ENCODE measurements at places on chromosomes 7 and 10. TPM values are rescaled to one million over a fixed set of nuclear protein-coding genes. Genes with fewer than 3 reads are reported as not detected.
A peak's percentile ranks its signal among the peaks of the same experiment; 100 is the strongest.

DNA sequence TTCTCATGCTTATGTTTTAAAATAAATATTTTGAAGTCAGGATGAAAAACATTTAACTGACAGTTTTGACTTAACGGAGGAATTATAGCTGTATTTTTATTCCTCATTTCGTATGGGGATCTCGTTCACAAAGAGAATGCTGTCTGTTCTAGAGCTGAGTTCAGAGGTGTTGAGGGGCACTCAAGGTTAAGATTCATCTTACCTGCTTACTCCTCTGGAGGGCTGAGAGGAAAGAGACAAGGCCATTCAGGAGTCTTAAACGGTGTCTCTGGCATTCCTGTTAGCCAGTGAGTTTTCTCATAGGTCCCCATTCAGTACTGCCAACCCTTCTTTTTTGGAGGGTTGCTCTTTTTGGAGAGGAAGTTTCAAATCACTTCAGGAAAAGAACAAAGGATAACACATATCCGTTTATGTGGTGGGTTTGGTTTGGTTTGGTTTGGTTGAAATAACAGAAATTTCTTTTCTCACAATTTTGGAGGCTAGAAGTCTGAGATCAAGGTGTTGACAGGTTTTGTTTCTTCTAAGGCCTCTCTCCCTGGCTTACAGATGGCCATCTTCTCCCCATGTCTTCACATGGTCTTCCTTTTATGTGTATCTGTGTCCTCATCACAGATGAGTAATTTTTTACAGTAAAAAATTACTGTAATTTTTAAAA is 23.1 kb downstream of the CALHM2 start:
- H3K36me3 ChIP-seq = peaks cover 52% of the 10 kb centered on the region
- no peak overlapping the region for H3K4me3 ChIP-seq
- no peak overlapping the region for H3K27ac ChIP-seq

GRCh38 chr7:5677538-5678294 is 103.7 kb downstream of the RNF216 start:
- H3K27ac ChIP-seq = peak overlapping the region; percentile 87
- peaks cover 13% of the 10 kb centered on the region for H3K4me1 ChIP-seq
- H3K4me3 ChIP-seq = no peak overlapping the region
- no peaks in the 10 kb centered on the region for H3K27me3 ChIP-seq
- DNase-seq = peak; percentile 84
- H3K36me3 ChIP-seq = no peaks in the 10 kb centered on the region

- H3K4me1 ChIP-seq = peaks cover 13% of the 10 kb centered on the region
- H3K27ac ChIP-seq = peak overlapping the region; percentile 94
- peak; percentile 64 for DNase-seq
These were observed 839 bp downstream of the IKZF5 start for GRCh38 chr10:123007558-123008354.

DNA sequence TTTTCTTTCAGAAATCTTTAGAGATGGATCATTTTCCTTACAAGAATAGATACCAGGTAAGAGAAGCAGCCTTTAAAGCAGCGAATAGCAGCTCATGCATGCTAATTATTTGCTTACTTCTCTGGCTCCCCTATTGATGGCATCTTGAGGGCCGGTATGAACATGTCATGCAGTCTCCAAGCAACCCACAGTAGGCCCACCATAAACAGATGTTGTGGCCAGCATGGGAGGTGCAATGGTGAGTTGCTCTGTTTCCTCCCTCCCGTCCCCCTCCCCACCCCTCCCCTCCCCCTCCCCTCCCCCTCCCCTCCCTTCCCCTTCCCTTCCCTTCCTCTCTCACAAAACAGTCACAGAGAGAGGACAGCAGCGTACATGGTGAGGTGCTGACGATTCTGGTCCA is 9.7 kb upstream of the ZNF273 start:
- peaks cover 12% of the 10 kb centered on the region for H3K4me1 ChIP-seq
- no peak overlapping the region for H3K4me3 ChIP-seq
- peaks cover 56% of the 10 kb centered on the region for H3K27me3 ChIP-seq
- no peak for DNase-seq
- no peaks in the 10 kb centered on the region for H3K36me3 ChIP-seq
- no peak overlapping the region for H3K27ac ChIP-seq

DNA sequence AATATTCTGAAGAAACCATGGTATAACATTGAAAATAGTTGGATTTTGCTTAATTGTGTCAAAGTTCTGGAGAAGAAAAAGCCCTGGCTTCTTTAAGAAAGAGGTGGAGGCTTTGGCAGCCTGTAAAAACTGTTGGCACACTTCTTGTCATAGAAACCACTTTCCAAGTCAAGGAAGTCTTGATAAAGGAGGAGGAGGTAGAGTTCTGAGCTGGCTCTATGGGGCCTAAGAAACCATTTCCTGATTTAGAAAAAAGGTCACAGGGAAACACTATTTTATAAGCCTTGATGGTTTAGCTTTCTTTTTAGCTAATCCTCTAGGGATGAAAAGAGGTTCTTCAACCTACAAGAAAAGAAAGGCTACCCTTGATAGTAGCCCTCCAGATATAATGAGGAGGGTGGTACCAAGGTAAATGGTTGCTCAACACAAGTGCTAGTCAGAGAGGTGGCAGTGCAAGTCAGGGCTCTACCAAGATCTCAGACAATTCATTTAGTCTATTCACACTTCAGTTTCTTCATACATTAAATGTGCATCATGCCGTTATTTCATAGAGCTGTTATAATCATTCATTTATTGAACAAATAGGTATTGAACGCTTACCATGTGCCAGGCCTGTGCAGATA is 346.9 kb downstream of the RNLS start:
- DNase-seq = peak; percentile 67
- H3K27ac ChIP-seq = no peak overlapping the region
- no peaks in the 10 kb centered on the region for H3K4me1 ChIP-seq
- H3K27me3 ChIP-seq = no peaks in the 10 kb centered on the region

DNA sequence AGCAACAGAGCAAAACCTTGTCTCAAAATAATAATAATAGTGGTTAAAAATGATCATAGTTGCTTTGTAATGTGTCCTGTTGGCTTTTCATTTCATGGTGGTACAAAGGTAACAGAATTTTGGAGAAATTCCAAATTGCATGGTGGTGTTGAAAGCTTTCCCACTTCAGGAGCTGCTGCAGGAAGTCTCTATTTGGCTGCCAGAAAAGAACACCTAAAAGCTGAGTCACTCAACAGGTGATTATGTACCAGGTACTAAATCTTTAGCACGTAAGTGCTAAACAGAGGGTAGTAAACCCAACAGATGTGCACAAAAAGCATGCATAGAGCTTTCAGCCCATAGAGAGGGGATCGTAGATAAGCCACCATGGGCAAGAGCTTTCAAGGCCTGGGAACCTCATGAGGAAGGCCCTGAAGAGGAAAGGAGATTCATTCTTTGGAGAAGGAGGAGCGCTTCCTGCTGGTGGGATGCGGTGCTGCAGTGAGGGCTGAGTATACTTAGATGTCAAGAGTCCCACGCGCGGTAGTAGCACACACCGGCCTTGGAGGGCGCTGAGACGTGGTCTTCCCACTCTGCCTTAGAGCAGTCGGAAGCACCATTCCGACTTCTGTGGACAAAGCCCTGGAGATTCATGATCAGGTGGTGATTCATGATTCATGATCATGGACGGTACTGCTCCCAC is 118.7 kb downstream of the RALA start:
- H3K36me3 ChIP-seq = no peaks in the 10 kb centered on the region
- H3K27ac ChIP-seq = no peak overlapping the region
- peak; percentile 66 for DNase-seq
- no peak overlapping the region for H3K4me3 ChIP-seq
- no peaks in the 10 kb centered on the region for H3K4me1 ChIP-seq

DNA sequence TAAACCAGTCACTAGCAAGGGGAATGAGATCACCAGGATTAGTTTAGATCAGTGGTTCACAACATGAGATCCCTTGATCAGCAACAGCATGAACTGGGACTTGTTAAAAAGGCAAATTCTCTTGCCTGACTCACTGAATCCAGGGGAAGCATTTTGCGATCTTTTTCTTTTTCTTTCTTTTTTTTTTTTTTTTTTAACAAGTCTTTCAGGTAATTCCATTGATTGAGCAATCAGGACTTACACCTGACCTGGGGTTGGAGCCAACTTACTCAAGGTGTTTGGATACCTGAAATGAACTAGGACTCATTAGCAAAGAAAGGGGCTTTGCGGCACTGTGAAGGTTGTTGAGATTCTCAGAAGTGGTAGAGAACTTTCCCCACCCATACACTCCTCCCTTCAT is 47.1 kb upstream of the PRR15 start:
- H3K36me3 ChIP-seq = no peaks in the 10 kb centered on the region
- DNase-seq = no peak
- no peaks in the 10 kb centered on the region for H3K4me1 ChIP-seq
- no peak overlapping the region for H3K27ac ChIP-seq
- H3K27me3 ChIP-seq = no peaks in the 10 kb centered on the region
- no peak overlapping the region for H3K4me3 ChIP-seq

DNA sequence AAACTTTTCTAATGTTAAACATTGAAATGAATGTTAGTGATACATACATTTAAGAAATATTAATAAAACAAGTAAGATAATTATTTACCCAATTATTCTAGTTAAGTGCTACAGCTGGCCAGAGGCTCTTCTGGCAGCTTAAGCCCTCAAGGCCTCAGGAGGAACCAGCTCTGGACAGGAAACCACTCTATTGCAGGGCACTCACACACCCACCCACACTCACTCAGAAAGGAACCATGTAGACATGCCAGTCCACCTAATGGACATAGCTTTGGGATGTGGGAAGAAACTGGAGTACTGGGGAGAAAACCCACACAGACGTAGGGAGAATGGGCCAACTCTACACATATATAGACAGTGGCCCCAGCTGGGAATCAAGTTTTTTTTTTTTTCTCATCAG is 28.2 kb downstream of the UMAD1 start:
- H3K27ac ChIP-seq = no peak overlapping the region
- H3K27me3 ChIP-seq = no peaks in the 10 kb centered on the region
- no peak for DNase-seq

PANK1 gene
- 16.9 TPM for total RNA-seq

GIMAP8 gene
- 0.24 TPM for total RNA-seq

- no peak for DNase-seq
- H3K27ac ChIP-seq = peak overlapping the region; percentile 62
- H3K4me1 ChIP-seq = peaks cover 69% of the 10 kb centered on the region
- no peak overlapping the region for H3K4me3 ChIP-seq
- H3K27me3 ChIP-seq = no peaks in the 10 kb centered on the region
- H3K36me3 ChIP-seq = no peaks in the 10 kb centered on the region
These were observed 6.5 kb downstream of the TSPAN14 start for GRCh38 chr10:80460399-80461207.

CALML5 gene
- not detected for total RNA-seq

GRCh38 chr7:50226669-50227068 is 77.8 kb upstream of the IKZF1 start:
- DNase-seq = no peak
- H3K27ac ChIP-seq = no peak overlapping the region
- H3K27me3 ChIP-seq = no peaks in the 10 kb centered on the region
- no peak overlapping the region for H3K4me3 ChIP-seq

- peaks cover 36% of the 10 kb centered on the region for H3K36me3 ChIP-seq
- H3K4me1 ChIP-seq = no peaks in the 10 kb centered on the region
- no peaks in the 10 kb centered on the region for H3K27me3 ChIP-seq
- peak overlapping the region; percentile 2 for H3K27ac ChIP-seq
- no peak overlapping the region for H3K4me3 ChIP-seq
These were observed 9.7 kb downstream of the FHIP2A start for GRCh38 chr10:114831186-114831867.

NANOS1 gene
- total RNA-seq = 1.5 TPM

DNA sequence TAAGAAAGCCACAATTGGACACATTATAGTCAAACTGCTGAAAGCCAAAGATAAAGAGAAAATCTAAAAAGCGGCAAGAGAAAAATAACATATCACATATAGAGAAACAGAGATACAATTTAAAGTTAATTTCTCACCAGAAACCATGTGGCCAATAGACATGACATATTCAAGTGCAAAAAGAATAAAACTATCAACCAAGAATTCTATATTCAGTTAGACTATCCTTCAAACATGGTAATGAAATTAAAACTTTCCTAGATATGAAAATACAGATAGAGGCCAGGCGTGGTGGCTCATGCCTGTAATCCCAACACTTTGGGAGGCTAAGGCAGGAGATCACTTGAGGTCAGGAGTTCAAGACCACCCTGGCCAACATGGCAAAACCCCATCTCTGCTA is 129.1 kb upstream of the RNF32 start:
- no peak for DNase-seq
- no peaks in the 10 kb centered on the region for H3K27me3 ChIP-seq
- no peak overlapping the region for H3K4me3 ChIP-seq
- no peaks in the 10 kb centered on the region for H3K36me3 ChIP-seq
- no peaks in the 10 kb centered on the region for H3K4me1 ChIP-seq

DNA sequence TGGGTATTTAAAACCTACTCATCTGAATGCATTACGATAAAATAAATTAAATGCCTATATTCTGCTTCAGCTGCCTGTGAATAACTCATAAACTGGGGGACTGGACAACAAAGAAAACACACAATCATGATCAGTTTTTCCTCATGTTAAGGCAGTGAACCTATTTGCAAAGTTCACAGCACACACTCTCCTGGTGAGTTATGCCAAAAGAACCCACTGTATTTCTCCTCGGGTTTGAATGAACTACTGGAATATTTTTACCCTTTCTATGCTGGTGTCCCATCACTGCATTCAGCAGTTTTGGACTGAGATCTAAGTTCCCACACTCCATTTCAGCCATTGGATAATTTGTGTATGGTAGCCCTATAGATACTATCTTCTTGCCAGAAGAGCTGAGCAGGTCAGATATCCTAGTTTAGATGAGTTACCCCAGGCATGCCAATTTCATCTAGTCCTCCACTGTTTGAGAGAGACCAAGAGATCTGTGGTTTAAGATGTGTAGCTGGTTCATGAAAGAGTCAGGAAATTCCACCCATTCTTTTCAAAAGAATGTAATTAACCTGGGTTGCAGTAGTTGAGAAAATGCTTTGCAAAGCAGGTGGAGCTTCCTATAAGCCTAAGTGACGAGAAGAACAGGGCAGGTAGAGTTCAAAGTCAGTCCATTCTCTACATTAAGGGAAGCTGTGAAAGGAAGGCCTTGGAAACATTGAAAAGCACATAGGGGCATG is 101.7 kb downstream of the PLXDC2 start:
- no peak overlapping the region for H3K27ac ChIP-seq
- no peaks in the 10 kb centered on the region for H3K27me3 ChIP-seq
- DNase-seq = no peak
- no peaks in the 10 kb centered on the region for H3K36me3 ChIP-seq

DNA sequence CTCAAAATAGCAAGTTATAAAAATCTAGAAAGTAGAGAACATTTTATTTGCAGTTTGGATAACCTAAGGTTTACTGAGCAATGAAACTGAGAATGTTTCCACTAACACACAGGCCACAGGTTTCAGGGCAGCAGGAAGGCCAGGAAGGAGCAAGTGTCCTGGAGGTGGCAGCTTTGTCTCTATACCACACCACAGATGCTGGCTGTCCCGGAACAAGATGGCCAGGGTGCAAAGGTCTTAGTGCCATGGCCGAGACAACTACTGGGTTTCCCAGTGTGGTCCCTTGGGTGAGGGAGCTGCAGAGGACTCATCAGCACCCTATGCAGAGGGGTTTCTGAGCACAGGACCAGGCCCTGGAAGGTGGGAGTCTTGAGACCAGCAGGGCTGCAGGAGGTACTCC is 92.0 kb downstream of the CTBP2 start:
- no peak overlapping the region for H3K27ac ChIP-seq
- DNase-seq = no peak
- H3K4me3 ChIP-seq = no peak overlapping the region
- H3K27me3 ChIP-seq = no peaks in the 10 kb centered on the region

ACBD7 gene
- total RNA-seq = 4.2 TPM

OR2A5 gene
- total RNA-seq = not detected

- H3K27me3 ChIP-seq = peaks cover 4% of the 10 kb centered on the region
- no peak overlapping the region for H3K27ac ChIP-seq
- no peaks in the 10 kb centered on the region for H3K4me1 ChIP-seq
- H3K36me3 ChIP-seq = no peaks in the 10 kb centered on the region
- no peak overlapping the region for H3K4me3 ChIP-seq
- DNase-seq = no peak
These were observed 138.9 kb downstream of the PKD1L1 start for GRCh38 chr7:47809387-47809786.

FFAR4 gene
- not detected for total RNA-seq
